ENCODE measurements at places on chromosomes 4 and X.

GRCh38 chr4:187972135-187972534 lies 23.4 kb upstream of the ZFP42 start:
- DNase-seq: no peak

GRCh38 chr4:122803788-122804208 lies 22.8 kb upstream of the FGF2 start:
- DNase-seq: no peak

GRCh38 chr4:68319040-68319439 lies 30.9 kb downstream of the YTHDC1 start:
- DNase-seq: no peak

GRCh38 chr4:24006269-24006668 lies 116.4 kb upstream of the PPARGC1A start:
- no peak for DNase-seq

DNA sequence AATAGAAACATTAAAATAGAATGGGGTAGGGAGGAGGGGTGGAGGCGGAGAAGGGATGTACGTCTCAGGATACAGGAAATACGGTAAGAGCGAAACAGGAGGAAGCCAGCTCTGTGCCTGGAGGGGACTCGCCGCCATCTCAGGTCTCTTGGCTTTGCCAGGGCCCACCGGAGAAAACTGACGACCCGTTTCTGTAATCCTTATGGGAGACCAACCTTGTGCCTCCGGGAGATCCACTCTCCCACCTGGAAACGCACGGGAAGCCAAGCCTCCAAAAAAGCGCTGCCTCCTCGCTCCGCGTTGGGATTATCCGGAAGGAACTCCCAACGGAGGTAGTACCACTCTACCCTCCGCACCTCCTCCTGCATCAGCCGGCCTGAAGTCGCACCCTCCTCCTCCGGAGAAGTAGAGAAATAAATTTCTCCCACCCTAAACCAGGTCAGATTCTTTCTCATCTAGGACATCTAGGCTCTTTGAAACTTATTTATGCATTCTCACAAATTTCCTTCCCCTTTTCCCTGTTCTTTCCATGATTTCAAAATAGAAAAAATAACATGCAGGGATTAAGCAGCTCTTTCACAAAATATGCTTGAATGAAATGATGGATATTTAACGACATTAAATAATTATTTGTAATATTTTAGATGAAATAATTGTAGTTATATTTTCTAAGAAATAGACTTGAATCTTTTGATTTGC lies at the start of gene NBDY:
TSS of gene NBDY (plus strand) at position 92 of the 699 bp plus-strand sequence. CDS start at position 203, 111 bp downstream.
- DNase-seq: peak; percentile 49

- DNase-seq: peak; percentile 73
Observed at GRCh38 chr4:113540859-113541258, 220.7 kb downstream of the CAMK2D start.

DNA sequence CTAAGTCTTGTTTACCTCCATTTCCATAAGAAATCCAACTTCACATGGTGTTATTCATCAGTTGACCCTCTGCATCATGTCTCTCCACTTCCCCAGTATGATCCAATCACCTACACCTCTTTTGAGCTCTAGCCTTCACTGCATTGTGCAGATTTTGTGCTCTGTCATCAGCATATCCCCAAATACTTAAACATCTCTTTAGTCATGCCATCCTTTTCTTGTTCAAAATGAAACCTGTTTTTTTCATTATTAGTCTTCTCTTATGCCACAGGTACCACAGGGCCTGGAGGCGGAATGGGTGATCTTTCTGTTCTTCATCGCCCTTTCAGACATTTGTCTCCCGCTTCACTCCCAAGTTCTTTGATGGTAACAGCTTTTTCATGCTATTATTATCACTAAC lies 382.7 kb upstream of the GALNTL6 start:
- no peak for DNase-seq

- DNase-seq: peak; percentile 39
Observed at GRCh38 chrX:153411255-153411987, at the start of gene ZFP92. Gene ZFP92 (plus strand): TSS chrX:153411472. CDS start chrX:153418323, 6,851 bp downstream.

- DNase-seq: peak; percentile 70
Observed at GRCh38 chrX:39491548-39492297, 606.0 kb downstream of the BCOR start.

DNA sequence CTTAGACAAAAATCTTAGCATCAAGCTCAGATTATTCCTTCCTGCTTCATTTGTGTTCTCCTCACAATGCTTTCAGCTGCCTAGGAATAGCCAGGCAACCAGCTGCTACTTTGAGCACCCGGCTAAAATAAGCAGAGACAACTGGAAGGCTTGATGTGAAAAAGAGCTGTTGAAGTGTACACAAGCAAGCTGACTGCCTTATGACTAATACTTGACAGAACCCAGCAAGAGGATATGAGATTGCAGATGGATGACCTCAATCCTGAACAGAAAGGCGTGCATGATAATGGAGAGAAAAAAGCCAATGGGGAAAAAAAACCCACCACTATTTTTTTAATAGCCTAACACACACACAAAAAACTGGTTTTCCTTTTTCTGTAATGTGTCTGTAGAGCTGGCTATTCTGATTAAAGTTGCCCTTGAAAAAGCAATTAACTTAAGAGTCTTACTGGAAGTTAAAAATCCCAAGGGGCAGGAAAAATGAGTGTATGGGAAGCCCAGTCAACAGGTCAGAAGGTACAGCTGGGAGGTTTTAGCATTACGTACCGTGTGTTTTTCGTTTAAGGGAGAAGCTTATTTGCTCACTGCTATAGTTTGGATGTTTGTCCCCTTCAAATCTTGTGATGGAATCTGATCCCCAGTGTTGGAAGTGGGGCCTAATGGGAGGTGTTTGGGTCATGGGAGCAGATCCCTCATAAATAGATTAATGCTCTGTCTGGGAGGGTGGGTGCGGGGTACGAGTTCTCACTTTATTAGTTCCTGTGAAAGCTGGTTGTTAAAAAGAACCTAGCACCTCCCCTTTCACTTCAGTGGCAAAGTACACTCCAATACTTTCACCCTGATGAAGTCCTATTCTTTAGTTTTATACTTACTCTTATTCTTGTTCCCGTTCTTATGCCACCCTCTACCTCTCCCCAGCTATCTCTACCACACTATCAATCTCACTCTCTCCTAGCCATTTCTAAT lies 37.1 kb upstream of the HERC6 start:
- DNase-seq: no peak

DNA sequence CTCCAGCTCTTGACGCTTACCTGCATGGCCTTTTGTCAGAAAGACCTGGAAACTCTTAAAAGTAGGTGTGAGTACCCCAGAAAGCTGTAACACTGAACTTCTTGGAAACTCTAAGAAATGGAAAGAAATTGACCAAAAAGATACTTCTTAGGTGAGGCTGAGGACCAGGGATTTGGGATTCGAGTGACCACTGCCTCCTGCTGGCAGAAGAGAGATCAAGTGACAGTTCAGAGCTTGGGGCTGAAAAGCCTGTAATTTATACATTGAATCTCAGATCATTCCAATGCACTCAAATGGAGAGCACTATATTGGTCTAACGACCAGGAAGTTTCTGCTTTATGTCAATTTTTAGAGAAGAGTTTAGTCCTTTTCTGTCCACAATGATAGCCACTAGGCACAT lies 204.6 kb downstream of the PDGFRA start:
- no peak for DNase-seq

GRCh38 chr4:127844601-127845116 lies 36.0 kb upstream of the PLK4 start:
- DNase-seq: no peak

GRCh38 chr4:143381189-143382118 lies 44.8 kb downstream of the GAB1 start:
- DNase-seq: no peak

DNA sequence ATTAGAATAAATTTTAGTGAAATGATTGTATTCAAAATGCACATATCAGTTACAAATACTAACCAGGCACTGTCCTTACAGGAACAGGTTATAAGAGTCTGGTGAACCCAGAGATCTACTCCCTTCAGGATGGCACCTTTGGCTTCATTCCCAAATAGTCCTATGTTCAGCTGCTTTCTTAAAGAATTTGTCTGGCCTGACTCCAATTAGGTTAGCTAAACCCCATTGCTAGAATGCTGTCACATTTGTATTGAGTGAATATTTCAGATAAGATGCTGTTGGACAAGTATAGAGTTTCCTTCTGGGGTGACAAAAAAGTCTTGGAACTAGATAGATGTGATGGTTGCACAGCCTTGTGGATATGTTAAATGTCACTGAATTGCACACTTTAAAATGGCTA lies 69.4 kb downstream of the EFHC2 start:
- DNase-seq: no peak

DNA sequence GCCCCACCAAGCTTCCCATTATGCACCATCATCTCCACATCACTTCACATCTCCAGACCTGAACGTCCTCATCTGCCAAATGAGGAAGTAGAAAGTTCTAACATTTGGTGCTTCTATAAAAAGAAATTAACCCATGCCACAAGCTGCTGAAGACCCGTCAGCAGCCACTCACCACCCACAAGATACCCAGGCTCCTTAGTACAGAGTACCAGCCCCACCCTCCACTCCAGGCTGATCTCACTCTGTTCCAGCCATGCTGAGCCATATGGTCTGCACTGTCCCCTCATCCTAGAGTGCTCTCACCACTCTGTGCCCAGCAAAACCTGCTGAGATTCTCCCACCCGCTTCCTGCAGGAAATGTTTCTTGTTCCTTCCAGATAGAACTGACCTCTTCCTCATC lies 240.8 kb upstream of the PPARGC1A start:
- no peak for DNase-seq

- no peak for DNase-seq
Observed at GRCh38 chr4:14961292-14961691, 41.0 kb upstream of the CPEB2 start.

DNA sequence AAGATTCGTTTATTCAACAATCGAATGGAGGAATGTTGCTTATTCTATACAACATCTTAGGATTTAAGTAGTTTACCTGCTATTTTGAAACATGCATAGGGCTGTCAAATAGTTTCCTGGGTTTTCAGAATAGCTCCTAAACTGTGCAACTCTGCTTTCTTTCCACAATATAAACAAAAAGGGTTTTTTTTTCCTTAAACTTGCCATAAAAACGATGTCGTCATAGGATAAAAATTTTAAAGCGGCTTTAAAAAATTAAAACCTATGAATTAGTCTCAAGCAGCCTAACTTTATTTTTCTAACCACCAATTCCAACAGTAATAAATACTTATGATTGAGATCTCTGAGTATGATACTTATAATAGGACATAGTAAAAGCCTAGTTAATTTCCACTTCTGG lies 21.6 kb upstream of the STIM2 start:
- no peak for DNase-seq

DNA sequence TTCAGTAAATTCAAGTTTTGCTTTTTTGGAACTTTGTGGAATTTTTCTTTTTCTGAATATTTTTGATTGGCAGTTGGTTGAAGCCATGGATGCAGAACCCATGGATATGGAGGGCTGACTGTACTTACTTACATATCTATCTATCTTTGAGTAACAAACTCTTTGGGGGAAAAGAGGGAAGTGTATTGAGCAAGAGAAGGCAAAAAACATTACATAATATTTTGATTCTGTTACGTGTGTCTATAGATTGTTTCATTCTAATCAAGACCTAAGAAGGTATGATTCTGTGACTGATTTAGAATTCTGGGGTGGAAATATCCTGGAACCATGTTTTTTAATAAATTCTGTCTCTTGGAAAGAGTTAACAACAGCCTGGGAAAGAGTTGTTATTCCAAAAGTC lies 31.5 kb downstream of the GRSF1 start:
- no peak for DNase-seq

- DNase-seq: peak; percentile 8
Observed at GRCh38 chr4:84965553-84966381, 723 bp downstream of the WDFY3 start.

DNA sequence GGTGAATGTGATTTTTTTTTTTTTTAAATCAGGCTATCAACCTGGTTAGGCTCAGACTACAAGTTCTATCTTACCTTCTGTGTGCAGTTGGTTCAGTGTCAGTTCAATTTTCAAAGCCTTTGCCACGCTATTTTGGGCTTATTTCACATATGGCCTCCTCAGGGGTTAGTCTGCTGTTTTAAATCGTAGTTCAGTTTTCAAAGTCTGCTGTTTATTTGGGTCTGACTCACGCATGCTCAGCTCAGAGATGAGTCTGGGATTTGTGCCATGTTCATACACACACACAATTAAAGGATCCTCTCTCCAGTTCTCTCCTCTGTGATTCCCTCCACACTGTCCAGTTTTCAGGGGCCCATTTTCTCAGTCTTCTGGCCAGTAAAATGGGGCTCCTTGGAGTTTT lies 32.3 kb upstream of the ZFX start:
- DNase-seq: no peak

DNA sequence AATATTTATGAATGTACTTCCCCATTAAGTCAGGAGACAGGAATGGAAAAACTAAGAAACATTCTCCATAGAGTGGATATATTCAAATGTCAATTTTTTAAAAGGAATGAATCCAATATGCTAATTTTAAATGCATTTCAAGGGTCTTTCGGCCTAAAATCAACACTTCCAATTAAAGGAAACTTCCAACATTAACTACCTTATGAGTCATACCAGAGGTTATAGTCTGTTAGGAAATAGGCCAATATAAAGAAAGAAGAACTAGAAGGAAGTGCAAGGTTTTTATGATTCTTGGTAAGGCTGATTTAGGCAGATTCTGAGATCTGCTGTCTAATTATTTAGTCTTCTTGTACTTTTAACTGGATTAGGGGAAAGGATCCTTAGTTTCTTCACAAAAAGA lies 260.1 kb upstream of the EDNRA start:
- no peak for DNase-seq

- peak; percentile 3 for DNase-seq
Observed at GRCh38 chrX:149145845-149146285, 359.2 kb downstream of the IDS start.

- peak; percentile 29 for DNase-seq
Observed at GRCh38 chr4:82362565-82362964, 11.2 kb downstream of the HNRNPD start.

GRCh38 chr4:114251020-114251419 lies 271.6 kb upstream of the ARSJ start:
- DNase-seq: no peak

- DNase-seq: no peak
Observed at GRCh38 chrX:7269991-7270390, 122.0 kb upstream of the PUDP start.

DNA sequence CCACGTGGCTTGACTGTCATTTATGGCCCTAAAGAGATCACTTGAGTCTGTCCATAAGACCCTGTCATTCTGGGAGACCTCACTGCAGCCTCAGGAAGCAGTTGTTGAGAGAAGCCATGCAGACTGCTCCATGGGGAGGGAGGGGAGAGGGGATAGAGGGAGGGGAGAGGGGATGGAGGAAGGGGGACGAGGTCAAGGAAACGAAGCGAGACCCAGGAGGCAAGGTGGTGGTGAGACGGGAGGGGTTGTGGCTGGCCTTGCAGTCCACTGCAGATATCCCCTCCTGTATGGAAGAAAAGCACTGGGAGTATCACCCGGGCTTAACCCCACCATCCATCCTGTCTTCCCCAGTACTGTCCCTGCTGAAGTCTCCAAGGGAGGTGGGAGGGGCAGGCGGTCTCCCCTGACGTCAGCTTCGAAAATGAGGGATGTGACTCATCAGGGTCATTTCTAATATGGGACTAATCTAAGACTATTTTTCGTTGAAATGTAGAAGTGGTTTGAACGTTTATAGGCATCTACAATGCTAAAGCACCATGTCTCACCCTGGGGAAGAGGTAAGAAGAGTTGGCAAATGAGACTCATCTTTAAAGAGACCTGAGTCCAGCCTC lies 5.6 kb downstream of the TMEM255A start:
- no peak for DNase-seq

- no peak for DNase-seq
Observed at GRCh38 chr4:1061056-1061700, 49.8 kb downstream of the FGFRL1 start.

- DNase-seq: no peak
Observed at GRCh38 chr4:4599481-4600275, 57.8 kb upstream of the STX18 start.
